Neuronal stem cell (in vitro differentiated cells): ENCODE measurements at places on chromosomes 12 and 14.

GRCh38 chr14:25111061-25111601 is 61.2 kb upstream of the STXBP6 start:
- no peak for DNase-seq

- DNase-seq = no peak
Measured at GRCh38 chr12:9811621-9812020, 15.7 kb upstream of the KLRF1 start.

GRCh38 chr14:104979758-104980610 is 1.8 kb upstream of the AHNAK2 start:
- no peak for DNase-seq

GRCh38 chr12:96404696-96405095 is 4.5 kb upstream of the CDK17 start:
- DNase-seq = no peak

DNA sequence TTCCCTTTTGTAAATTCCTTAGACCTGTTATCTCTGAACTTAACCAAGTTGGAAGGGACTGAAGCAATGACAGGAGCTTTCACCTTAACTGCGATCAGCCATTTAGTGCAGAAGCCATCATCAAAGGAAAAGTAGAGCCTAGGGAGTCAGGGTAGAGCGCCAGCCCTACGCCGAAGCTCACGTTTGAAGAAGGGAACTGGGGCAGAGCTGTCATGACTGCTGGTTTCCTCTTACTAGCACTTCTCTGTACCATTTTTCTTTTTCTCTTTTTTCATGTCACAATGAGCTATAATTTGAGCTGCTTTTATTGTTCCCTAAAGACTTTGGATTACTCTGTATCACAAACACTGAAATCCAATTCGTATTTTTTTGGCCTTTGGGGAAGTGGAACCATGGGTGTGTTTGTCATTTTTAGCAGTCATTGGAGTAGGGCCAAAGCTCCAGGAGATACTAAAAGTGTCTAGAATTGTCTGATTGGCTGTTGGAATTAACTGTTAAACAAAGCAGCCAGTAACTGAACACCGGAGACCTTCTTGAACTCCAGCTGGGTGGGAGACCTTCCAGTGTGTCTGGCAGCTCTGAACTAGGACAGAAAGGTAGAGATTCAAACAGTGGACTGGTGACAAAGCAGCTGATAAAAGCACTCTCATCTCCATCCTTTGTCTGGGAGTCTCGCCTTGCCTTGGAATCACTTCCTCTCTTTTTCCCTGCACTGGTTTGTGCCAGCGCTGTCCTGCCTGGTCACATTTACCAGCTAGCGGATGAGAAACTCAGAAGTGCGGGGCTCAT is 9.1 kb downstream of the MTRFR start:
- no peak for DNase-seq

DNA sequence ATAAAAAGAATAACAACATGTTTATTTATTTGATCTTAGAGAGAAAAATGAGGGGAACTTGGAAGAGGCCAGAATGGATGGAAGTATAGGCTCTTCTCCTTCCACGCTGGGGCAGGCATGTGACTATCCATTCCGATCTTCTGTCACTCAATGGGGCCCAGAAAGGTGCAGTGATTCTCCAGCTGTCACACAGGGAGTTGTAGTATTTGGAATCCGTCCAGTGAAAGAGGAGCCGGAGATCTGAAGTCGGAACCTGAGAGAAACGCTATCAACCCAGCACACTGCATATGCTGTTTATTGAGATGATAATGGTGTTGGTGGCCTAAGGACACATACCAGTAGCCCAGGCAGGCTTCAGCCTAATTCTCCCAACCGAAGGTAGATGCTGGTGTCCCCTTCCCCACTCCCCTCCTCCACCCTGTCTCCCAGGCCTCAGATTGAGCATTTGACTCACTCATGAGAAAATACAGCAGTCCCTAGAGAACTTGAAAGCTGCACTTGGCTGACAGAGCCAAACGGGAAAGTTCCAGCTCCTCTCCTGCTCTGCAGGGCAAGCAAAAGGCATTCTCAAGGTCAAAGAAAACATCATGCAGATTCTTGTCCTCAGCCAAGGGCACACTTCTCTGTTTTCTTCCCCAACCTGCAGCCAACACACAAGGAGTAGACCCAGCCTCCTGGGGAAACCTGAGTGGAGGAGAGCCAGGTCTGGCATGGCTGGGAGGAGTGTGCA is 100.4 kb downstream of the IRF2BPL start:
- DNase-seq = no peak
